ENCODE measurements at places on chromosomes 1 and 21. TPM values are rescaled to one million over a fixed set of nuclear protein-coding genes. Genes with fewer than 3 reads are reported as not detected.

SAMD11 gene
- 7.7 TPM for total RNA-seq

MIA3 gene
- 68.8 TPM for total RNA-seq

DNA sequence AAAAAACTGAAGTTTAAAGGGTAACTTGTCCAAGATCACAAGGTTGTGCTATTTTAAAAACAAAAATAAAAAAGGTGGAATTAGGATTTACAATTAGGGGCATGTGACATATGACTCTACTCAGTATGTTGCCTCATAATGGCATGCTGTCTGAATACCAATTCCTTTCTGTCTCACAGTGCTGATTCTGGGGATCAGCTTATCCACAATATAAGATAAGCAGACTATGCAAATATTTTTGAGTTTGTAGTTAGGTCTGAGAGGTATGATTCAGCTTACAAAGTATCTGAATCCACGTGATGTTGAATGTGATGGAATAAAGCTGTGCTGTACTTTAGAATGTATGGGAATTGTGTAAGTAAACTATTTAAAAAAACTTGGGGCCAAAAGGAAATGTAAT, 216.6 kb downstream of the HHIPL2 start:
- H3K27me3 ChIP-seq: no peaks in the 10 kb centered on the region
- peak overlapping the region; percentile 87 for H3K27ac ChIP-seq
- H3K36me3 ChIP-seq: no peaks in the 10 kb centered on the region

- peak overlapping the region; percentile 55 for H3K27ac ChIP-seq
- peaks cover 7% of the 10 kb centered on the region for H3K36me3 ChIP-seq
- H3K4me1 ChIP-seq: peaks cover 88% of the 10 kb centered on the region
- no peaks in the 10 kb centered on the region for H3K27me3 ChIP-seq
Observed at GRCh38 chr1:158014731-158015320, 21.4 kb downstream of the KIRREL1 start.

DNA sequence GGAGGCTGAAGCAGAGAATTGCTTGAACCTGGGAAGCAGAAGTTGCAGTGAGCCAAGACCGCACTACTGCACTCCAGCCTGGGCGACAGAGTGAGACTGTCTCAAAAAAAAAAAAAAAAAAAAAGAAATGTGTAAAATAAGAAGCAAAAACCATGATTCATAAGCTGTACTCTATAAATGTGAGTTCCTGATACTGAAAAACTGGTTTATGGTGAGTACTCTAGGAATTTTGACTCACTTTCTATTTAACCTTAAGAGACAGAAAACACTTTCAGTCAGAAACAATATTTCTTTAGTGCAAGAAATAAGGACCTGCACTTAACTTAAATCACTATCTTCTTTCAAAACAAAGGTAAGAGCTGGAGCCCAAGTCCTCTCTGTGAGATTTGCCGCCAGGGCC, 19.9 kb upstream of the POU2F1 start:
- no peaks in the 10 kb centered on the region for H3K36me3 ChIP-seq
- no peak for DNase-seq
- H3K27me3 ChIP-seq: no peaks in the 10 kb centered on the region

DNA sequence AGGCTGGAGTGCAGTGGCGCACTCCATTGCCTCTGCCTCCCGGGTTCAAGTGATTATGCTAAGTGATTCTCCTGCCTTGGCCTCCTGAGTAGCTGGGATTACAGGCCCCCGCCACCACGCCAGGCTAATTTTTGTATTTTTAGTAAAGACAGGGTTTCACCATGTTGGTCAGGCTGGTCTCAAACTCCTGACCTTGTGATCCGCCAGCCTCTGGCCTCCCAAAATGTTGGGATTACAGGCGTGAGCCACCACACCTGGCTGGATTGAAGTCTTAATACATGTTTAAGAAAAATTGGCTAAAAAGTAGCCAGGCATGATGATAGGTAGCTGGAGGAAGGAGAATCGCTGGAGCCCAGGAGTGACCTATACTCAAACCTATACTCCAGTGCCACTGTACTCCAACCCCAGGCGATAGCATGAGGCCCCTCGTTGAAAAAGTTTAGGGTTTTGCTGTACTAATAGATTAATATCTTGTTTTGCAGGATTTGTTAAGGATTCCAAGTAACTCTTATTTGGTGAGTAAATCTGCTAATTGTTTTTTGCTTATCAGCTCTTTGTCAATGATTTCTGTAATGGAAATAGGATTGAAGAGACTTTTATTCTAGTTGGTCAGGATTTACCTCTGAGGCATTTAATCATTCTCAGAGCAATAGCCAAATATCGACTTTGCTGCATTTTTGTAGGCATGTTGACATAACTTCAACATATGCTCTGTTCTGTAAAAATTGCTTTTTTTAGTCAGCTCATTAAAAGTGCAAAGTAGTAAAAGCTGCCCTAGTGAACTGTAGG, 2.0 kb downstream of the RCC1 start:
- peak overlapping the region; percentile 78 for H3K4me3 ChIP-seq
- peak overlapping the region; percentile 90 for H3K27ac ChIP-seq
- H3K4me1 ChIP-seq: peaks cover 31% of the 10 kb centered on the region
- H3K27me3 ChIP-seq: no peaks in the 10 kb centered on the region
- no peak for DNase-seq

- H3K4me1 ChIP-seq: no peaks in the 10 kb centered on the region
- H3K27me3 ChIP-seq: peaks cover 2% of the 10 kb centered on the region
- no peak for DNase-seq
- H3K36me3 ChIP-seq: no peaks in the 10 kb centered on the region
- H3K4me3 ChIP-seq: no peak overlapping the region
- H3K27ac ChIP-seq: no peak overlapping the region
Observed at GRCh38 chr1:38746402-38746935, 113.1 kb downstream of the RRAGC start.

- no peak overlapping the region for H3K4me3 ChIP-seq
- H3K36me3 ChIP-seq: no peaks in the 10 kb centered on the region
- DNase-seq: no peak
- H3K27me3 ChIP-seq: no peaks in the 10 kb centered on the region
Observed at GRCh38 chr1:78355656-78356055, 135.1 kb upstream of the PTGFR start.

DNA sequence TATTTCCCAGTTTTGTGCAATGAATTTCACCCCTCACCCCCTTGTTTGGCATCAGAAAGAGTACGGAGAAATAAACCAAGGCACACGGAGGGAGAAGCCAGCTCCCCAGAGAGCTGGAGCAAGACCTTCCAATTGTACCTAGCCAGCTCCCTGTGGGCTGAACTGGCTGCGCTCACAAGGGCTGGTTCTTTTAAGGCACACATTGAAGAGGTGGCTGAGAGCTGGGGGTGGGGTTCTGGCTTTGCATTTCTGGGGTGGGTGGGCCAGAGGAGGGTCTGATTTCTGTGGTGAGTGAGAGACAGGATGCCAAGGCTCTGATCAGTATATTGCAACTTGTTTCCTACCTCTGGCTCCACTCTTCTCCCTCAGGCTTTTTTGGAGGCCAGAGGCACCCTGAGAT, 39.5 kb upstream of the NFASC start:
- H3K27me3 ChIP-seq: no peaks in the 10 kb centered on the region
- no peak for DNase-seq
- no peak overlapping the region for H3K27ac ChIP-seq
- H3K4me1 ChIP-seq: peaks cover 21% of the 10 kb centered on the region
- H3K4me3 ChIP-seq: no peak overlapping the region
- peaks cover 4% of the 10 kb centered on the region for H3K36me3 ChIP-seq

DNA sequence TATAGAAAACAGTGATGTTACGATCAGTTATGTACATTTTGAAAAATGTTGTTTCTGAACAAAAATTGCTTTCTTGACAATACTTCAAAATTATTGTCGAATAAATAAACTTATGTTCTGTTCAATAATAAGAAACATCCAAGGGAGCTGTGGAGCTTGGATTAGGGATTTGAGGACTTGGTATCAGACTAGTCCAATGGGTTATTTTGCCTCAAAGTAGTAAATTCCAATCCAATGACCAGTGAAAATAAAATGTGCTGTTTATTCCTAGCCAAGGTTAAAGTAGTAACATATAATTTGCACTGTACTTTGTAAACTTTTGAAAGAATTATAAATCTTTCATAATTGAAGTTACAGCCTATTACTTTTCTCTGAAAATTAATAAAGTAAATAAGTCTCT, 79.1 kb upstream of the IVNS1ABP start:
- no peak for DNase-seq
- H3K27ac ChIP-seq: no peak overlapping the region
- H3K4me1 ChIP-seq: peaks cover 15% of the 10 kb centered on the region
- no peak overlapping the region for H3K4me3 ChIP-seq
- H3K27me3 ChIP-seq: no peaks in the 10 kb centered on the region

DNA sequence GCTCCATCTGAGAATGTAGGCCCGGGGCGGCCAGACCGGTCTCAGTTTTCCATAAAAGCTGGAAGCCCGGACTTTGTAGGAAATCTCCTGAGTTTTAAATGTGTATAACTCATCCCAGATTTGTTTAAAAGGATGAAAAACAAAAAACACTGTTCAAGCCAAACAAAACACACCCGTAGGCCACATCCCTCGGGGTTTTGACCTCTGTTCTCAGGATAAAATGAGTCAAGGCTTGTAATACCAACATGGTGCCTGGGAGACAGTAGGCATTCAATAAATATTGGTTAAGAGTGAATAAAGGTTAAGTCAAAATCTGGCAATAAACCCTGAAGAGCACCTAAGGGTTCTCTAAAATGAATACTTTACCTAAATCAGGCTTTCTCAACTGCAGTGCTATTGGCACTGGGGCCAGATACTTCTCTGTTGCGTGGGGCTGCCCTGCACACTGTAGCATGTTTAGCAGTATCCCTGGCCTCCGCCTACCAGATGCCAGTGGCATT, 55.0 kb downstream of the KAZN start:
- no peak overlapping the region for H3K4me3 ChIP-seq
- no peaks in the 10 kb centered on the region for H3K36me3 ChIP-seq
- no peak overlapping the region for H3K27ac ChIP-seq
- peak; percentile 91 for DNase-seq
- H3K27me3 ChIP-seq: peaks cover 6% of the 10 kb centered on the region

DNA sequence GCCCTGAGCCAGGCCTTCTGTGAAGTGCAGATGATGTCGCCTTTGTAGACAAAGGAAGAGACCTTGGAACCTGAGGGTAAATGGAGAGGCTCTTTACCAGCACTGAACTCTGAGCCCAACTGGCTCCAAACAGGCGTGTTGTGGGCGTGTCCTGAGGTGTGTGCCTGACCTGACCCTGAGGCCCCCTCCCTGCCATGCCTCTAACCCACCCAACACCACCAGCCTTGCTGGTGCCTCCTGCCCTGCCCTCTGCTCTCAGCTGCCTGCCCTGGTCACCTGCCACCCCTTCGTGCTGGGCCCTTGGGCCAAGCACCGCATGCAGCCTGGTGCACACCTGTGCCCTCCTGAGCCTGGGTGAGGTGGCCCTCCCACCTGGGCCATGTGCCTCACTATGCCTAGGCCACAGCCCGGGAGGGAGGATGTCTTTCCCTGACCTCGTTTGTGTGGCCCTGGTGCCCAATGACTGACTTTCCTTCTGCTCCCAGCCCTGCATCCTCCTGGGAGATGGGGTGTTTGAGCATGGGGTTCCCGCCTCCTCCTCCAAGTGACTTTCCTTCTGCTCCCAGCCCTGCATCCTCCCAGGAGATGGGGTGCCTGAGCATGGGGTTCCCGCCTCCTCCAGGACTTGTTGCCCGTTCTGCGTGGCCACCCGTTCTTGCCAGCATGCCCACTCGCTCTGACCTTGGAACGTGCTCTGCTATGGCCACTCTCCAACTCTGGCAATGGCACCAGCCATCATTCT, 157.0 kb downstream of the PCBP3 start:
- no peak overlapping the region for H3K27ac ChIP-seq
- H3K4me1 ChIP-seq: no peaks in the 10 kb centered on the region
- no peaks in the 10 kb centered on the region for H3K36me3 ChIP-seq
- DNase-seq: no peak
